Frontal cortex (tissue), 4 donors: ENCODE measurements at places on chromosomes 5 and 9.

DNA sequence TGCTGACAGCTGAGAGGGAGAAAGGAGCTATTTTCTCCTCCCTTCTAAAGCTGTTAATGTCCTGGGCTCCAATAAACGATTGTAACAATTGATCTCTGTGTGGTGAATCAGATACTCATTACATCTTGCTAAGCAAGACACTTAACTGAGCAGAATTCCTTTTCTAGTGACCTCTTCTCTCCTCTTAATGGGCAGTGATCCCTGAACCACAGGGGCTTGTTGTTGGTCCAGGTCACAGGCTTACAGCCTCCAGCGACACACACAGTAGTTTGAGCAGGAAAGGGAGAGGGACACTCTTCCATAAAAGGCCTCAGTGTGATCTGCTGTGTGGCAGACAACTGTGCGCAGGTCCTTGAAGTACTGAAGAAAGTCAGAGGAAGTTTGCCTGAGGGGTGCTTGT, 58.5 kb upstream of the MYO10 start:
- DNase-seq: no peak

- DNase-seq: no peak
Observed at GRCh38 chr5:72459089-72459661, 48.0 kb downstream of the ZNF366 start.

- no peak for DNase-seq
Observed at GRCh38 chr5:150000990-150001659, 586 bp downstream of the HMGXB3 start.

GRCh38 chr5:2997179-2997578, 245.7 kb upstream of the IRX2 start:
- DNase-seq: no peak

GRCh38 chr5:109823597-109823996, 133.9 kb downstream of the MAN2A1 start:
- no peak for DNase-seq
